Effector memory CD8-positive, alpha-beta T cell (primary cell): ENCODE measurements at places on chromosomes 11 and 22.

- no peak overlapping the region for H3K4me3 ChIP-seq
- H3K4me1 ChIP-seq: no peaks in the 10 kb centered on the region
- DNase-seq: no peak
These were observed 735.6 kb downstream of the BRD1 start for GRCh38 chr22:49091917-49092545.

- H3K4me1 ChIP-seq: no peaks in the 10 kb centered on the region
- no peak overlapping the region for H3K27ac ChIP-seq
- no peak for DNase-seq
- no peaks in the 10 kb centered on the region for H3K36me3 ChIP-seq
- H3K27me3 ChIP-seq: peaks cover 12% of the 10 kb centered on the region
These were observed 32.2 kb upstream of the AMOTL1 start for GRCh38 chr11:94735907-94736306.

GRCh38 chr11:128687321-128687720, 6.6 kb upstream of the FLI1 start:
- H3K27ac ChIP-seq: no peak overlapping the region
- peaks cover 20% of the 10 kb centered on the region for H3K36me3 ChIP-seq
- DNase-seq: no peak
- H3K4me3 ChIP-seq: peak overlapping the region; percentile 84
- H3K4me1 ChIP-seq: peaks cover 22% of the 10 kb centered on the region
- H3K27me3 ChIP-seq: peaks cover 41% of the 10 kb centered on the region

GRCh38 chr22:28788601-28789000, 11.8 kb downstream of the XBP1 start:
- peaks cover 33% of the 10 kb centered on the region for H3K4me1 ChIP-seq
- peak overlapping the region; percentile 44 for H3K27ac ChIP-seq
- H3K4me3 ChIP-seq: no peak overlapping the region
- DNase-seq: no peak
- H3K36me3 ChIP-seq: peaks cover 56% of the 10 kb centered on the region

DNA sequence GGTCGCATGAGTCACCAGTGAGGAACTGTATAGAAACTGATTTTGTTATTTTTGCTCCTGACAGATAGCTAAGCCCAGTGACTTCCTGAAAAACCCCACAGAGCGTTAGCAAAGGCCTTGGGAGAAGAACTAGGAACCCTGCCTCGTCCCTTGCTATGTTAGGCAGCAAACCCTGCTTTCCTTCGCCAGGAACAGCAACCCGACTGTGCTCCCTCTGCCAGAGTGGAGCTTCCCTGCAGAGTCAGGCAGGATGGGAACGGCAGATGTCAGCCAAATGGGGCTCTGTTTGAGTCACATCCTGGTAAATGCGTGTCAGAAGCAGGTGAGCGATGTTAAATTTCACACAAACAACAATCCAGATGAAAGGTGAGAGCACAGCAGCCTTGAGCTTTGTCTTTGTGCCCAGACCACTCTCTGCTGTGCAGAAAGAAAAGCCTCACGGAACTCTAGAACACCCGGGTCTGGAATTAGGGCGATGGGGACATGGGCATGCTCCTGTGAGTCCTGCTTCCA, 186.6 kb downstream of the ADAMTS15 start:
- no peaks in the 10 kb centered on the region for H3K36me3 ChIP-seq
- no peak overlapping the region for H3K27ac ChIP-seq
- H3K27me3 ChIP-seq: peaks cover 57% of the 10 kb centered on the region
- no peak for DNase-seq

DNA sequence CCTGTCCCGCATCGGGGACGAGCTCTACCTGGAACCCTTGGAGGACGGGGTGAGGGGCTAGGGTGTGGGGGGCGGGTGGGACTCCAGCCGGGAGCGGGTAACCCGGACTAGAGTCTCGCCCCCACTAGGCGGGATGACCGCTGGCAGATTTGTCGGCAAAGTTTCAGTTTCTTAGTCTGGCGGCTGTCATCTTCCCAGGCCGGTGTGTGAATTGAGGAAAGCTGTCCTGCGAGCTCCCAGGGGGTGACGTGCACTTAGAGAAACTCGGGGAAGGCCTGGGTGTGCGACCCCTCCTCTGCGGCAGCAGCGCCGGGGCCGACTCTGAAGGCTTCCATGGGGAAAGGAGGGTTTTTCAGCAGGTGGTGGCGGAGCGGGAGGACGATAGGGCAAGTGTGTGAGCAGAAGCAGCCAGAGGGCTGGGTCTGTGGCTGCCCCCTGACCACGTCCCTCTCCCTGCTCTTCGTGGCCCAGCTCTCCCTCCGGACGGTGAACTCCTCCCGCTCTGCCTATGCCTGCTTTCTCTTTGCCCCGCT, 463 bp downstream of the RAD9A start:
- no peak for DNase-seq
- peaks cover 37% of the 10 kb centered on the region for H3K4me1 ChIP-seq

DNA sequence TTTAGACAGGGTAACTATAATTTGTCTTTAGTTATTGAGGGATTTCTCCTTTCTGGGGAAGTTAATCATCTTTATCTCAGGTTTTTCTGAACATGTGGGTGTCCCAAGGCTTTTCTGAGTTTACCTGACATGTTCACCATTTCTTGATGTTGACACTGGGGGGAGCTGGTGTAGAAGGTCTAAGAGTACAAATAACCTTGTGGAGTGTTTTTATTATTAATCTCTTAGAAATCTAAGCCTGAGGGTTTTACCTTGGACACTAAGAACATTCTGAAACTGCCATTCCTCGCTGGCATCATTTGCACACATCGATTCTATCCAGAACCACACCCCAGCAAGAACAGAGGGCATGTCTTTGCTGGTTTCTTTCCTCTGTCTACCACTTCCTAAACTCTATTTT, 15.6 kb upstream of the C11orf91 start:
- peaks cover 3% of the 10 kb centered on the region for H3K36me3 ChIP-seq
- H3K4me1 ChIP-seq: no peaks in the 10 kb centered on the region
- H3K27me3 ChIP-seq: no peaks in the 10 kb centered on the region
- H3K27ac ChIP-seq: no peak overlapping the region

- peaks cover 11% of the 10 kb centered on the region for H3K4me1 ChIP-seq
- no peaks in the 10 kb centered on the region for H3K36me3 ChIP-seq
- no peak overlapping the region for H3K27ac ChIP-seq
- peaks cover 22% of the 10 kb centered on the region for H3K27me3 ChIP-seq
These were observed 3.4 kb downstream of the P2RY2 start for GRCh38 chr11:73221451-73221850.

GRCh38 chr11:43735961-43736360, 55.4 kb downstream of the HSD17B12 start:
- H3K27ac ChIP-seq: no peak overlapping the region
- DNase-seq: no peak
- H3K4me3 ChIP-seq: no peak overlapping the region
- no peaks in the 10 kb centered on the region for H3K27me3 ChIP-seq
- no peaks in the 10 kb centered on the region for H3K36me3 ChIP-seq
- peaks cover 15% of the 10 kb centered on the region for H3K4me1 ChIP-seq

DNA sequence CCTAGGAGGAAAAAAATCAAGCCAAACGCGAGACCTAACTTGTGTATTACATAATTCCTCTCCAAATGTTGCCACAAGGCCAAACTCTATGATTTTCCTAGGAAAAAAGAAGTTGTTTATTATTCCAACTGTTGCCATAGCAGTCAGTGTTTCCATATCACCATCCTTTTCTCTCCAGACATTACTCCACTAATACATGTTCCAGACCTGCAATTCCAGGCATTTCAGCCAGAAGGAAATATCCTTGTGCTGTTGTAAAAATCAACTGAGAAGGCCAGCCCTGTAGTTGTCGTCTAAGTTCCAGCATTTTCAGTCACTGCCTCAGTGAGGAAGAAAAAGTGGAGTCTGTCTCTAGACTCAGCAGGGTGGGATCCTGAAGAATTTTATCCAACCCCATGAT, 33.1 kb upstream of the PAMR1 start:
- H3K4me1 ChIP-seq: no peaks in the 10 kb centered on the region
- peaks cover 60% of the 10 kb centered on the region for H3K27me3 ChIP-seq
- no peak overlapping the region for H3K4me3 ChIP-seq
- H3K27ac ChIP-seq: no peak overlapping the region
- DNase-seq: no peak

DNA sequence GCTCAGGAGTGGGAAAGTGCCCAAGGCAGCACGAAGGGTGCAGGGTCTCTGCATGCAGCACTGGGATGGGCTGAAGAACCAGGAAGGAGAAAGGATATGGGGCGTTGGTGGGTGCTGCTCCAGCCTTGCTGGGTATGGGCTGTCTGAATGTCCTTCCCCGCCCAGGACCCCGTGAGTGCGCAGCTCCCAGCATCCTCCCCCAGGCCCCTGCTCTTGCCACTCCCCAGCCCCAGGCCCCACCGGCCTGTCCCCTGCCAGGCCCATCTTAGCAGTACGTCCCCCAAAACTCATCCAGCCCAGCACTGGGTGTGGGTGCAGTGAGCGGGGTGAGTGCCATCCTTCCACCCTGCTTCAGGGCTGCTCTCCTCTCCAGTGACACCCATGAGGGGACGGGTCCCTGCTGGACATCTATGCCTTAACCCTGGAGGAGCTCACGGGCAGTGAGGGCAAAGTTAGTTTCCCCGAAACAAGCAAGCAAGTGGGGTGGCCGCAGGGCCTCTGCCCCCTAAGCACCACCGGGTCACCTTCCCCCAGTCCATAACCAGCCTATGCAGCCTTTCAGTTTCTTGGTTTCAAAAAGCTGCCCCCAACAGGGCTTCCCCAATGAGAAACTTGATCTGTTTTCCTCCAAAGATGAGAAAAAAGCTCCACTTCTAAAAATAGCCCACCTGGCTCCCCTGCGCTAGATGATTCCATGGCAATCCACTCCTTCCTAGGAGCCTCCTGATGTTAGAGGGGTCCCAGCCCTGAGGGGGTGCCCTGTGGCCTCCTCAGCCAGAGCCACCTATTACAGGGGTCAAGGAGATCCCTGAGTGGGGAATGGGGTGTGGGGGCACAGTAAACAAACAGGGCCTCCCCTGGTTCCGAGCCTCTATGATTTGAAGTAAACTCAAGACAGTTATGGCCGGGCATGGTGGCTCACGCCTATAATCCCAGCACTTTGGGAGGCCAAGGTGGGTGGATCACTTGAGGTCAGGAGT, 103.8 kb downstream of the MORC2 start:
- no peak overlapping the region for H3K4me3 ChIP-seq
- H3K36me3 ChIP-seq: peaks cover 2% of the 10 kb centered on the region
- no peak for DNase-seq
- no peaks in the 10 kb centered on the region for H3K4me1 ChIP-seq

DNA sequence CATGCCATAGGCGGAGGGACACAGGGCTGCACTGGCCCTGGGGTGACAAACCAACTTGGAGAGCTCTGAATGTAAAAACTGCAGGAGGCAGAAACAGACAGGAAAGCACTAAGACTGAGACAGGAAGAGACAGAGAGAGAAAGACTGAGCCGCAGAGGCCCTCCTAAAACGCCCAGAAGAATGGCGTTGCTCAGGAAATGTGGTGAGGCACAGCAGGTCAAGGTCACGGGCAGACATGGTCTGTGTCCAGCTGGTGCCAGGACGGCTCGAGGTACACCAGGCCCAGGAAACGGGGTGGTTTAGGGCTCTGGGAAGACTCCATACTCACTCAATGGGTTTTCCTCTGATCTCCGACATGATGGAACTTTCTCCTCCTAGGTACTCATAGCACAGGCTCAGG, 29.1 kb downstream of the MAFF start:
- peak overlapping the region; percentile 82 for H3K27ac ChIP-seq
- H3K27me3 ChIP-seq: no peaks in the 10 kb centered on the region
- H3K4me3 ChIP-seq: no peak overlapping the region
- peaks cover 28% of the 10 kb centered on the region for H3K36me3 ChIP-seq
- DNase-seq: no peak

DNA sequence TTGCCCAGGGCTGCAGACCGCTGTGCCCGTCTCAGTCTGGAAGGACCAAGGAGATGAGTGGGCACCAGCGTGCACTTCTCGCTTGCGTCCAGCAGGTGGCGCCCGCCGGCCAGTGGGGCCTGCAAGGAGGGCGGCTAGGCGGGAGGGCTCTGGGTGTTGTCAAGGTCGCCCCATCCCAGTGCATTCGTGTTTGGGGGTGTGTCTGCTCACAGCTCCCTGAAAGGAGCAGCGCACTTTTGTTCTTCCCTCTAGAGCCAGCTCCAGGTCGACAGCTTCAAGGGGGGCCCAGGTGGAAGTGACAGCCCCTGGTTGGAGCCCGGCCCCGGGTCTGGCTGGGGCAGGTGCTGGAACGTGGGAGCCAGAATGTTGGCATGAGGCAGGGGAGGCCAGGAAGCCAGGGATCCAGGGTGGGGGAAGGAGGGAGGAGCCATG, 23.4 kb upstream of the MPPED1 start:
- H3K27me3 ChIP-seq: peaks cover 45% of the 10 kb centered on the region
- H3K27ac ChIP-seq: no peak overlapping the region
- H3K36me3 ChIP-seq: no peaks in the 10 kb centered on the region
- DNase-seq: peak; percentile 76
- H3K4me3 ChIP-seq: no peak overlapping the region
- H3K4me1 ChIP-seq: peaks cover 1% of the 10 kb centered on the region

GRCh38 chr22:34019190-34019845, 99.0 kb upstream of the LARGE1 start:
- no peak overlapping the region for H3K4me3 ChIP-seq
- no peak overlapping the region for H3K27ac ChIP-seq
- H3K4me1 ChIP-seq: no peaks in the 10 kb centered on the region
- DNase-seq: no peak
- no peaks in the 10 kb centered on the region for H3K27me3 ChIP-seq

DNA sequence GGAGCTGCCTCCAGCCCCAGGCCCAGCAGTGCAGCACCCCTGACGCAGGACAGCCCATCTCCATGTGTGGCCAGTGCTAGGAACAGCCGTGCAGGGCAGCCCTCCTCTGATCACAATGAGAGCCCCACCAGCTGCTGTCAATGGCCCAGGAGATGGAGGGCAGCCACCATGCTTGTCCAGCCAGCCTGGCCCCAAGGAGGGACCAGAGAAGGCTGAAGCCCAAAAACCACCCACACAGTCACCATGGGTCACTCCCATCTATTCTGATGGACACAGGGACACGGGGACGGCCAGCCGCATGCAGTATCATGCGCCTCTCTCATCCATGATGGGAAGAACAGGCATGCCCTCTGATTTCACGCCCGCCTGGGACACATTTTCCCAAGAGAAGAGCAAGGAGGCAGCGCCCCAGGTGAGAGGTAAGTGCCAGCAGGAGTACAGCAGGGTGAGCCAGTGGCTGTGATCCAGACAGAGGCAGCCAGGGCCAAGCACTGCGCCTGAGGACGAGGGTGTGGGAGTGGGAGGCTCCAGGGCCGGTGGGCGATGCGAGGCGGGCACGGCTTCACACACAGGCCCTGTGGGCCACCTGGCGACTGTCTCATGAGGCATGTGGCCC, 33.6 kb upstream of the GNB1L start:
- H3K4me3 ChIP-seq: no peak overlapping the region
- H3K27ac ChIP-seq: no peak overlapping the region
- no peak for DNase-seq
- H3K4me1 ChIP-seq: peaks cover 20% of the 10 kb centered on the region

DNA sequence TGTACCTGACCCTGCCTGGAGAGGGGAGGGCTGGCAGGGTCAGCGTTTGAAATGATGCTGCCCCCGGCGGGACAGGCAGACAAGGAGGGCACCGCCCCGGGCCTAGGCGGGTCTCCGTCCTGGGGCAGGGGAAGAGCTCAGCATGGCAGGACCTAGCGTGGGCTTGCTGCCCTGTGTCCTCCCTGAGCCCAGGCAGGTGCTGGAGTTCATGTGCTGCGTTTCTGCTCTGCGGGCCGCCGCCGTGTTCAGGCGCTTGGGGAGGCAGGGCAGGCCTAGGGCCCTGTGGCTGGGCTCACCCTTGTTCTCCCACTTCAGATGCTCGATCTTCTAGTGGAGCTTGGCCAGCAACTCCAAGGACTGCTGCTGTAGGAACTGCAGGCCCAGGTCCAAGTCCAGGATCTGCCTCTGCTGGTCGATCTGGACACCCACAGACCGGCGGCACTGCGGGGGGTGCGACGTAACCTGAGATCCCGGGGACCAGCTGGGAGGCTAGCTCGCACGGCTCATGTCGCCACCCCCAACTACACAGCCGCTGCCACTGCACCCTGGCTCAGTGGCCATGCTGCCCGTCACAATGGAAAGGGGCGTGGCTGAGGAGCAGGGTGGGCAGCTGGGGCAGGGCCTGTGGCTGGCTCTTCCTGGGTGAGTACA, 84.4 kb downstream of the MED15 start:
- H3K4me1 ChIP-seq: peaks cover 2% of the 10 kb centered on the region
- H3K36me3 ChIP-seq: peaks cover 13% of the 10 kb centered on the region
